EL (cell line): ENCODE measurements at places on chromosomes 5 and 9.

GRCh38 chr9:99181206-99181605 is 40.5 kb downstream of the ALG2 start:
- no peak for DNase-seq

GRCh38 chr9:95495961-95496360 is 20.8 kb downstream of the PTCH1 start:
- DNase-seq = no peak

GRCh38 chr9:33260372-33260771 is 4.1 kb downstream of the BAG1 start:
- no peak for DNase-seq

DNA sequence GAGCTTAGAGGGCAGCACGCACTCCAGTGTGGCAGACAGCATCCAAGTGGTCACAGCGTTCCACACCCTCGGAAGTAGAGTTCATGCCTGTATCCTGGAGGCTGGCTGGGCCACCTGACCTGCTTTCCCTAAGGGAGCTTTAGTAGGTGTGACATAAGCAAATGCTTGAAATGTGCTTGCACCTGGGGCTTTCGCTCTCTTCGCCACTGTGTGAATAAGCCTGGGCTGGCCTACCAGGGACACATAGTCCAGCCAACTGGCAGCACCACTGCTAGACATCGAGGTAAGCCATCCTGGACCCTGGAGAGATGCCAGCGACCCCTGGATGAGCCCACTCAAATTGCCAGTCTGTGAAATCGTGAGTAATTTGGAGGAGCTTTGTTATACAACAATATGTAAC is 24.9 kb upstream of the IRX4 start:
- DNase-seq = no peak

- no peak for DNase-seq
Observed at GRCh38 chr5:20692913-20693312, 704.9 kb upstream of the CDH18 start.

GRCh38 chr9:74479711-74480110 is 17.4 kb upstream of the RORB start:
- no peak for DNase-seq

- DNase-seq = peak; percentile 27
Observed at GRCh38 chr9:2116073-2116472, 100.9 kb downstream of the SMARCA2 start.

GRCh38 chr9:89179895-89180734 is 1.5 kb upstream of the SHC3 start:
- peak; percentile 95 for DNase-seq

- peak; percentile 75 for DNase-seq
Observed at GRCh38 chr9:34603610-34604231, 8.2 kb downstream of the RPP25L start.

DNA sequence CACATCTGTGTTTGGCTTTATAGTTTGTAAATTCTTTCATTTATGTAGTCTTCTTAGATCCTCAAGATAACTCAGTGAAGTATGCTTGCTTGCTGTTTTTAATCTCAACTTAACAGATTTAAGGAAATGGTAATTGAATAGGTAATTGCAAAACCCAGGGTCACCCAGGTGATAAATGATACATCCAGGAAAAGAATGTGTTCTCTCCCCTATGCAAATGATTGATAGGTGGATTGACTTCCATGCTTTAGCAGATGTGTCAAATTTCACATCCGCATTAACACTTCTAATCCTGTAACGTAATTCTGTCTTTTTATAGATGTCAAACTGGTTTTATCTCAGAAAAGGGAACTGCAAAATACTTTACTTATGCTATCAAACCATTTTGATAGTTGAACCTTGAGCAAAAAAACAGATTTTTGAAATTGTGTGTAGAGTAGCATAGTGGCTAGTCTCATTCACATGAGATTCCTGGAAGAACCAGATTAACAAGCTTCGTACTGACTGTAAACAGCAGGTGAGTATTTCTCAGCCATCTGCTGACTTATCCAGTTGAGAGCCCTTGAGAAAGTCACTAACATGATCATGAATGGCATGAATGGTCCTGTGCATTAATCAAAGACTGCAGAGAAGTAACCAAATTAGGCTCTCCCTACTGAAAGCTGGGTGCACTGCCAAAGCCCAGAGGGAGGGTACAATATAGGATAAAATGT is 86.7 kb upstream of the PAM start:
- DNase-seq = no peak

GRCh38 chr5:36635721-36636390 is 29.4 kb downstream of the SLC1A3 start:
- no peak for DNase-seq

- DNase-seq = peak; percentile 6
Observed at GRCh38 chr9:131942146-131942720, 137.4 kb downstream of the MED27 start.

GRCh38 chr9:13274886-13275641 is 4.4 kb downstream of the MPDZ start:
- DNase-seq = peak; percentile 54

DNA sequence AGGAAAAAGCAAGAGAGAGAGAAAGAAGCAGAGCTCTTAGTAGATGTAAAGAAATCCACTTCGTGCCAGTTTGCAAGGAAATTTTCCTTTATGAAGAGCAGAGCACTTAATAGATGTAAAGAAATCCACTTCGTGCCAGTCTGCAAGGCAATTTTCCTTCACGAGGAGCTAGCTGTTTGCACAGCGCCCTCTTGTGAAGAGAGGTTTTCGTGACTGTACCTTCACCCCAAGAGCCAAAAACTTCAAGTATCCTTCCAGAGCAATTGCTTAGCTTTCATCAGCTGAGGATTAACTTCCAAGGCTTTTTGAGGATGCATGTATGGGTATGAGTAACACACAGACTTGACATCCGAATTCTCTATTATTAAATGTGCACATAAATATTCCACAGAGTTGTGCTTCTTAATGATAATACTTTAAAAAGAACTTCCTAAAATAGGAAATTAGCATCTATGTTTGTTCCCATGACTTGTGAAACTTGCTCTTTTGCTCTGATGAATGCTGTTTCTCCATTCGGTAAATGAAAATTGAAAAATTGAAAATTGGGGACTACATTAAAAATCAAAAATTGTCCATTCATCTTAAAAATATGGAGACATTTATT is 525.6 kb downstream of the PDE4D start:
- DNase-seq = peak; percentile 50

GRCh38 chr5:176410486-176411180 is 5.7 kb downstream of the CLTB start:
- DNase-seq = no peak

- DNase-seq = peak; percentile 97
Observed at GRCh38 chr5:6712577-6713273, 507 bp upstream of the TENT4A start.

GRCh38 chr5:66713998-66714397 is 117.8 kb downstream of the MAST4 start:
- no peak for DNase-seq

DNA sequence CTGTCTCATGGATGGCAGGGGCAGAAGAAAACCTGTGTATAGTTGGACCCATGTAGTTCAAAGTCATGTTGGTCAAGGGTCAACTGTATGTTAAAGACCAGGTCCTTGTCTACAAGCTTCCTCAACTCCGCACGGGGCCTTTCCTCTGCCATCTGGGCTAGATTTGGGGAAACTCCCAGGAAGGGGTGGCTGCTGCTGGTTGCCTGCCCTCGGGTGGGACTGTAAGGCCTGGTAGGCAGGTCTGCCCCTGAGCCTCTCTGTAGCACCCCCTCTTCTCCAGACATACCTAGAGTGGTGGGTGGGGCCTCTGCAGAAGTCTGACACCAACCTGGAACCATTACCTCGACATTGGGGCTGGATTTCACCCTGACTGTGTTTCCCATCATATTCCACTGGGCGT is 15.2 kb downstream of the ENHO start:
- no peak for DNase-seq

DNA sequence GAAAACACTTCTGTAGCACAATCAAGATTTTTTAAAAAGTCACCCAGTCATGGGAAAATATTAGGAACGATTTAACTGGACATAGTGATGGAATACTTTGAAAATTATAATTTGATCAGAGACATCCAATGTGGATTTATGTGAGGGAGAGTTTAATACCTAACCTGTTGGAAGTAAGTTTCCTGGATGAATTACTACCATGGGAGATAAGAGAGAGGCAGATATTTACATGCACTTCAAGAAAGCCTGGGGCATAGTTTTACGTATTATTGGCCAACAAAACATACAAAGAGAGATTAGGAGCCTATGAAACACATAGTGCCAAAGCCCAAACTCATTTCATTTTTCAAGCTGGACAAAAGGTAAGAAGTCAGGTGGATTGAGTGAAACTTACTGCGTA is 336.8 kb downstream of the SLIT3 start:
- no peak for DNase-seq

DNA sequence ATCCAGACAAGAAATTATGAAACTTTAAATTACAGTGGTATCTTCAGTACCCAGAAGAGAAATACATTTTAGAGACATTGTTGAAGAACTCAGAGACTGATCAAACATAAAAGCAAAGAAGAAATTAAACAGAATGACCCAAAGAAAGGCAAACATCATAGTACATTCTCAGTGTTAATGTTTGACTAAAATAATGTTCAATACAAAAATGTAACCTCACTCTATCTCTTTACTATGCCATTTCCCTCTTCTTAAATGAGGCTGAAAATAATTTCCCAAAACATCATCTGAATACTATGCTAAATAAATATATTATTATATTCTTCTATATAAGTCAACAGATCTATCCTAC is 22.8 kb downstream of the TMEM161B start:
- no peak for DNase-seq

DNA sequence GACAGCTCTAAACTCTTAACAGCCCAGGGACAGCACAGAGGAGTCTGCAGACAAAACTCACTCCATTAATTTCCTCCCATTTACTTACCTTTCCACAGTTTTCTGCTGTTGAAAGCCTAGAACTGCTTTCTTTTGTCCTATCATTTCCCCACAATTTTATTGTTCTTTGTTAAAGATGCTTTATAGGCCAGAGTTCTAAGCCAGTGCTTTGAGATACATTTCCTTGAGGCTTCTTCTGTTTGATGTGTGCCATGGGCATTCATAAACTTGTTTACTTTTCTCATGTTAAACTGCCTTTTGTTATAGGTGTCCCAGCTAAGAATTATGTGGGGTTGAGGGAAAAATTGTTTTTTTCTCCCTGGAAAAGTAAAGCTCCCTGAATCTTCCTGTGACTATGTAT is 25.9 kb upstream of the SUB1 start:
- no peak for DNase-seq

DNA sequence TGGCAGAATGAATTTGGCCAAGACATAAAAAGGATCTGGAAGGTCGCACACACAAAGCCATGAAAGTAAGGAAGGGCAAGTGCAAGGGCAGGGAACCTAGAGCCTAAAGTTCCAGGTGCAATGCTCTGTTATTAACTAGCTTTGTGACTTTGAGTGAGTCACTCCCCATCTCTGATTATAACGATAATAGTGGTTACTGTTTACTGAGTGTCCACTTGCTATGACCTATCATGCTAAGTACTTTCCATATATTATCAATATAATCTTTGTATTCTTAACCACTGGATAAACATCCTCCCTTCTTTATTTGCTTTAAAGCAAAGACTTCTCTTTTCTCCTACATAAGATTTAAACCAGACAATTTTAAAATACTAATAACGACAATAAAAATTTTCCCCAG is 504.6 kb upstream of the BRINP1 start:
- DNase-seq = no peak

DNA sequence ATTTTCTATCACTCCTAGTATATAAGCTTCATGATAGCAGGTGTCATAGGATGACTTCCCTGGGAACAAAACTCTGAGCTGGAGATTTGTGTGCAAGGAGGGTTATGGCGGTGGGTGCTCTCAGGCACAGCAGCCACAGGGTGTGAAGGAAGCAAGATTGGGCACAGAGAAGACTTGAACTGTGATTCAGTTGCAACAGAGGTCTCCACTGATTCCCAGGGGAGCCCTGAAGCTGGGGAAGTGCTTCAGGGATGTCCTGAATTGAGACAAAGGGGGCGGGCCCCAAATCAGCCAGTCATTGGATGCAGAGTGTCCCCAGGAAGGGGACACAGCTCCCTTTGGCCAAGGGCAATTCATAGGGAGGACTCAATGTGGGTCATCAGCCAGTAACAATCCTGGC is 44.4 kb upstream of the ANKRD55 start:
- DNase-seq = no peak

GRCh38 chr9:109092587-109092986 is 27.2 kb downstream of the TMEM245 start:
- DNase-seq = no peak

DNA sequence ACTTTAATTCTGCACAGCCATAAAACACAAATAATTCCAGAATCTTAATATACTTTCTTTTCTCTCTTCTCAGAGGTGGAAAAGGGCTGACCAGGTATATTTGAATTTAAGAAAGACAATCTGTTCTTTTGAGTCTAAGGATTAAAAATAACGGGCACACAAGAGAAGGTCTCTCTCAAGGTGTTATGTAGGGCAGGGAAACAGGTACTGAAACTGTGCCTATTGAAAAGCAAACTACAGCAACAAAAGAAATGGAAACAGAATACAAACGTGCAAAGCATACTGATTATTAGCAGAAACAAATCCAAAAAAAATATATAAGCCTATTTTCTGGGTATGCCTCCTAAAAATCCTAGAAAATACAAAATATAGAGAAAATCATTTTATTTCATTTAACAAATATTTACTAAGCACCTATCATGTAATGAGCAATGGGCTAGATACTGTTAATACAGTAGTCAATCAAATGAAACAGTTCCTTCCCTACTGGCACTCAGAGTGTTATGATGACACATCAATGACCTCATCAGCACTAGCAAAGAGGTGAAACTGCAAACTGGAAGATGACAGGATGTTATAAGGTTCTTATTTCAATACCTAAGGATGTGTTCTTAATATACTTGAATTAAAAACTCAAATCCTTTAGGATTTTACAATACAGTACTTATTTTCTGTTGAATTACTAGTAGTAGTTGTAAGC is 87.7 kb downstream of the AUH start:
- peak; percentile 68 for DNase-seq

- DNase-seq = no peak
Observed at GRCh38 chr5:122967625-122968024, 68.9 kb downstream of the PPIC start.

- no peak for DNase-seq
Observed at GRCh38 chr9:136244122-136244968, 1.3 kb downstream of the QSOX2 start.

DNA sequence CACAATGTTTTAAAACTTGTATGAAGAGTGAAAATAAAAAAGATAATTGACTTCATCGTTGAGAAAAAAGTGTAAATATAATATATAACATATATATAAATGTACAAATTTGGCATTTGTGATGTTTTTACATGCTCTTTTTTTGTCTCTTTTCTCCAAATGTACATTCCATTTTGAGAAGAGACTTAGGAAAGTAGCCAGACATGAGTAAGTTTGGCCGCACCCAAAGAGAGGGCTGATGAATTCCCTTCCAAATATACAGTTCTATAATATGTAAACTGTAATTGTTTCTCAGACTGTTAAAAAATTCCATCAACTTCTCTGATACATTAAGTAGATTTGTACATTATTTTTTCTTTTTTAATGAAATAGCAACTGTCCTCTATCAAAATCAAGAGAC is 193.2 kb upstream of the MAP3K1 start:
- DNase-seq = peak; percentile 18

GRCh38 chr5:109016300-109016699 is 268.6 kb downstream of the FER start:
- DNase-seq = no peak
